ENCODE measurements at places on chromosomes 7 and 10.

GRCh38 chr7:13028825-13029099 is 341.3 kb downstream of the ARL4A start:
- no peak for DNase-seq

- peak; percentile 91 for DNase-seq
These were observed at the start of gene IFIT3 for GRCh38 chr10:89327803-89328441. Gene IFIT3, plus strand, starts transcription at chr10:89327997. Its CDS starts 77 bp downstream, at chr10:89328074.

DNA sequence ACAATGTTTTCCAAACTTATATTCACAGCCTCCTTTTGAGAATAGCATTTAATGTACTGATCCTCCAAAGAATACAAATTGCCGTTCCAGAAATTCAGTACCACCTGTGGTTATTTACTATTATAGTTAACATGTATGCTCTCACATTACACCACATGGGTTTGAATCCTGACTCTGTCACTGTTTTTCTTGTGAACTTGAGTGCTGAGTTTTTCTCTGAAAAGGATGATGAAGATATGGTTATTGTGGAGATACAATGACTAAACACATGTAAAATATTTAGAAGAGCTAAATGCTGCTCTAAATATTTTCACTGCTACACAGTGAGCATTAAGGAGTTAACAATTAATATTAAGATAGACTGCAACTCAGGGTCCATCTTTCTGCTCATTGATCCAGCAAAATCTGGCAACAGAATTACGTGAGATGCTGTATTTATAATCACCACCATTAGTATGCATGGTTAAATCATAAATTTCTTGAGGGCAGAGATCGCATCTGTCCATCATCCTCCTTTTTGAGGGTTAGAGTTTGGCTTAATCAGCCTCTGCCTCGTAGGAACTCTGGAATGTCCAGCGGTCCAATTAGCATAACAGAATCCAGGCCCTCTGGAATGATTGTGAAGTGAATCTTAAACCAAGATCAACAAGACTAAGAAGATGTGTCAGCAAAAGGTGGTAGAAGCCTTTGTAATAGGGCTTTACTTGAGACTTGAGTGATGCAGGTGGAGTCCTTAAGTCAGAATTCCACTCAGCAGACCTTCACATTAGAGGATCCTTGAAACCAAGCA is 152.8 kb downstream of the MACC1 start:
- peak; percentile 57 for DNase-seq

DNA sequence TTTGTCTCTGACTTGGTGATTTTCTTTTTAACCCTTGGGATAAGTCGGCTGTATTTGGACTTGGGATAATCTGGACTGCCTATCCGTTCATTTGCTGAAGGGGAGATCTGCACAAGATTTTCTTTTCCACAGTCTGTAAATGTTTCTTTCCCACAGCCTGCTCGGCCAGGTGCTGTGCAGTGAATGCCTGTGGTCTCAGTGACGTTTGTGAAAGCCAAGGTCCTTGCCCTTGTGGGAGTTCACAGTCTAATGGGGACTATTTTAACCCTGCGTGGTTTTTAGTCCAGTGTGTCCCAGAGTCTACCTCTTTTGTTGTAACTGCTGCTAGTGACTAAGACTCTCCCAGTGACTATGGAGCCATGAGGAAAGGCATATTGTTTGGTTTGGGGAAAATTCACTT is 8.9 kb downstream of the PNLIP start:
- no peak for DNase-seq

GRCh38 chr10:82759050-82759449 is 884.1 kb downstream of the NRG3 start:
- no peak for DNase-seq

DNA sequence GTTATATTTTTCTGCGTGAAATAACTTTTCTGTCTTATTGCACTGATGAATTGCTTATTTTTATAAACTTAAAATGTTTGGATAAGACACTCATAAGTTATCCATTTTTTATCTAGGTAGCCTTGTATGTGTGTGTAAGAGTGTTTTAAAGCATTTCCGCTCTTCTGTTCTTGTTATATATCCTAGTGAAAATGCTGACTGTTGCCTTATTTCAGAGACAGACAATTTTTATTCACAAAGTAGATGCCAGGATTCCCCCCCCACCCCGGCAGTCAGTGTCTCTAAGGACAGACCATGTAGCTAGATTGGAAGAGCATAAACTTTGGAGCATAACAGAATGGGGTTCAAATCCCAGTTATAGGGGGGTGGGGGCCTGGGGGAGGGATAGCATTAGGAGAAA is 1.6 kb downstream of the SMC3 start:
- DNase-seq: no peak

DNA sequence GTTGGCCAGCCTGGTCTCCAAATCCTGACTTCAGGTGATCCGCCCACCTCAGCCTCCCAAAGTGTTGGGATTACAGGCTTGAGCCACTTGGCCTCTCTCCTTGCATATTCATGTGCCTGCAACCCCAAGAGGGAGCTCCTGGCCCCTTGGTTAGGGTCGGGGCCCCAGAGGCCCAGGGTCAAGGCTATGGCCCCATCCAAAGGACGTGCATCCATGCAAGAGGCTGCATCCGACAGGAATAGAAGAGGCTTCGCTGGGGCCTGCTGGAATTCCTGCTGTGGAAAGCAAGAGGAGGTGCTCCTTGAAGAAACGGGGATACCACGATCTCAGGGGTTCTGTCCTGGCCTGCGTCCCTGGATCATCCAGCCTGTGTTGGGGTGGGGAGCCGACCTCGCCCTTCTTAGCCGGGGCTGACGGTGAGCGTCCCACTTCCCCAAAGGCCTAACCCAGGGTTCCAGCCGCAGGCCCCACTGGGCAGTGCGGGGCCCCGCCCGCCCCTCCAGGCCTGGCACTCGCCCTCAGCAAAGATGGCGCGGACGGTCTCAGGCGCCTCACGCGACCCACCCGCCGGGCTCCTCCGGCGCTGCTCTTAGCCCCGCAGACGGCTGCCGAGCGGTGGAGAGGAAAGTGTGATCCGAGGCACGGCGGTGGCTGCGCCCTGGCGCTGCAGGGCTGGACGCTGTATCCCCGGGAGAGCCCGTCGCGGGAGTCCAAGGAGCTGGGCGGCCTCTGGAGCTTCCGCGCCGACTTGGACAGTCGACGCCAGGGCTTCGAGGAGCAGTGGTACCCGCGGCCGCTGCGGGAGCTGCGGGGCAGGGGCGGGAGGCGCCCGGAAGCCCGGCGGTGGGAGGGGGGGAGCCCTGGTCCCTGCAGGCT is 54.7 kb downstream of the ZNF727 start:
- DNase-seq: no peak

DNA sequence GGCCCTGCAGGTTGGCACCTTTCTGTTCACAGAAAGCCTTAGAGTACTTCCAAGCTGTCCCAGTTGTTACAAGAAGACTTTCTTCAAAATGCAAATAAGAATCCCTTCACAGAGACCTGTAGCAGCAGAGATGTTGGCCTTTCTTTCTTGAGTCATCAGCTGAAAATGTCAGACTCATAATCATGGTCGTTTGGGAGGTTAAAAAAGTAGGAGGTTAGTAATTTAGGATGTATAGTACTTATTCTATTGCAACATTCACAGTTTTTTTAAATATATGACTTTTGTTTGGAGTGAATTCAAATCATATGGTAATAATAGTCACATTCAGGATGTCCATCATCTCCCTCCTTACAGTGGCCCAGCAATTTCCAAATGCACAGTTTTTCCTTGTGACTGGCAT is 223.9 kb upstream of the GLI3 start:
- no peak for DNase-seq

- DNase-seq: no peak
These were observed 220.5 kb downstream of the MLLT10 start for GRCh38 chr10:21754410-21755011.

DNA sequence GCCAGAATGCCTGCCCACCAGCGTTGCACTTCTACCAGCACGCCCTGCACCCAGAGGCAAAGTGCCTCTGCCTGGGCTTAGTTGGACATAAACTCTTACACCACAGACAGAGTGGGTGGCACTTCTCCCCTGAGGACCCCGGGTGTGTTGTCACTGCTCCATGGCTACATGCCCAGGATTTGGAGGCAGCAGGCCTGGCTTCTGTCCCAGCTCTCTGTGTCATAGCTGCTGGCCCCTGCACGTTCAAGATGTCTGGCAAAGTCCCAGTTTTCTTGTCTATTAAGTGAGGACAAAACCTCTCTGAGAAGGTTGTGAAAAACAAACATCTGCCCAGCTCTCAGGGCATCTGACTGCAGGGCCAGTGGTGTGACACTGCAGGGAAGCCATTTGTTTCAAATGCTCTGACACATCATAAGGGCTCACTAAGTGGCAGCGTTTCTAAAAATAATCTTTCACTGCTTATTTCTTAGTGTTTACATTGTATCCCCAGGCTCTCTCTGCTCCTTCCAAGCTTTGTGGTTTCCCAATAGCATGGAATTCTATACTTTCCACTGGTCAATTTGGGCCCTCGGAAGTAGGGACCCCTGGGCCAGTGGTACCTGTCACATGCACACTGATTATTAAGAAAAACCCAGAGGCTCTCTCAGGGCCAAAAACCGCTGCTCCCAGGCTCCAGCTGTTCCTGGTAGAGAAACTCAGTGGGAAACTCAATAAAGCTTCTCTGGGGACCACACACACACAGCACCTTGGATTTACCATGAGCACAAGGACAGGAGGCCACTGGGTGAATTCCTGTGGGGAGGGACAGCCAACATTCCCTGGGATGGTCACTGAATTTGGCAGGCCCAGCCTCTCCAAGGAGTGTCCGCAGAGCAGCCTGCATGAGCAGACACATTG is 86.2 kb upstream of the ANLN start:
- DNase-seq: peak; percentile 88

DNA sequence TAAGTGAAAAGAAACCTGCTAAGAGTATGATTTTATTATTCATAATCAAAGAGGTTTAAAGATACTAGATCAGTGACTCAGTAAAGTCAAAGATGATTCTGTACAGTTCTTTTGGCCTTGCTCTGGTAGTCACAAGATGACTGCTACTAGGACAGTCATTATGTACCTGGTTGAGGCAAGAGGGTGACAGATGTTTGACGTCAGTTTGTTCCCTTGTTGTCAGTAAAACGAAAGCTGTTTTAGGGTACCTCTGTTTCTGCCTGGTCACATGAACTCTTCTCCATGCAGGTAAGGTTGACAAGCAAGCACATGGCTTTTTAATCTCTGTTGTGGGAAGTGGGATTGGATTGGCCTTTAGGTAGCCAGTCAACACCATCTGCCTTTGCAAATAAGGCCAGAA is 308.0 kb downstream of the EXOC4 start:
- DNase-seq: no peak

GRCh38 chr10:70963271-70963670 is 74.9 kb upstream of the PCBD1 start:
- no peak for DNase-seq

DNA sequence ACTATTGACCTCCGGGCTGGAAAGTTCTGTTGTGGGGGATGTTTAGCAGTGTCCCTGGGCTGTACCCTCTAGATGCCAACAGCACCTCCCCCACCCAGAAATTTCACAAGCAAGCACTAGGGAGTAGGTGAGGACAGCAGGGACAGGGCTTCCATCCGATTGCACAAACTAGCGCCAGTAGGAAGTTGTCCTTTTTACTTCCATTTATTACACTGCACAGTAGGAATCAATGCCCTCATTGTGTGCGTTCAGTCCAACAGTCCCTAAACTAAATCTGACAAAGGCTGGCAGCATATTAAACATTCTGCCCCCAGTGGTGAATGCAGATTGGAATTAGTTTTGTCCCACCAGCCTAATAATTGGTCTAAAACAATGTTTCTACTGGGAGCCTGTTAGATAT is 6.4 kb upstream of the SOSTDC1 start:
- DNase-seq: no peak

- no peak for DNase-seq
These were observed 2.0 kb upstream of the KLF6 start for GRCh38 chr10:3787016-3787400.

DNA sequence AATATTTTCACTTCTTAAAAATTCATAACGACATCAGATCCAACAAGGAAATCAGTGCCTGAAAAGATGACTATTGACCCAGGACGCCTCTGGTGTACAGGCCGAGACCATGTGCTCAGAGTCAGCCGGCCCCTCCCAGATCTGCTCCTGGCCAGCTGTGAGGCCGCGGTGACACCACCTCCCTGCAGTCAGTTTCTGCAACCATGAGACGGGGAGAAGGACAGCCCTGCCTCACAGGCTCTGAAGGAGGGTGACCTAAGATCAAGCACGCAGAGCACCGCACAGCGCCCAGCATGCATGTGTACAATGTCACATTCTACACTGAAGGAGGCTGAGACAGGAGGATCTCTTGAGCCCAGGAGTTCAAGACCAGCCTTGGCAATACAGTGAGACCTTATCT is 2.6 kb upstream of the GPER1 start:
- no peak for DNase-seq

GRCh38 chr7:100369105-100369504 is 4.2 kb upstream of the PILRA start:
- DNase-seq: no peak

- no peak for DNase-seq
These were observed 97.2 kb downstream of the EBF3 start for GRCh38 chr10:129866894-129867293.

DNA sequence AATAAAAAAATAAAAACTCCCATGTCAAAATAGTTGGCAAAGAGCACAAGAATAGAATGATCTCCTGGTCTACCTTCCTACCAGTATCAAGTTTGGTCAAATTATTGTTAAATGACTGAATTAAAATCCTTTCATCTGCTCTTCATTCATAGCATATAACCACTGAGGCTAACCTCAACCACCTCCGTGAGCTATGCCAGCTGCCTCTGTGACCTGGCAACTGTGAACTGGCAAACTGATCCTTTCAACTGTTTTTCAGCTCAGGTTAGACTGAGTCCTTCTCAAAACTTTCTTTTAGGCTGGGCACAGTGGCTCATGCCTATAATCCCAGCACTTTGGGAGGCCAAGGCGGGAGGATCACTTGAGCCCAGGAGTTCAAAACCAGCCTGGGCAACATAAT is 36.1 kb downstream of the NUDCD3 start:
- no peak for DNase-seq

DNA sequence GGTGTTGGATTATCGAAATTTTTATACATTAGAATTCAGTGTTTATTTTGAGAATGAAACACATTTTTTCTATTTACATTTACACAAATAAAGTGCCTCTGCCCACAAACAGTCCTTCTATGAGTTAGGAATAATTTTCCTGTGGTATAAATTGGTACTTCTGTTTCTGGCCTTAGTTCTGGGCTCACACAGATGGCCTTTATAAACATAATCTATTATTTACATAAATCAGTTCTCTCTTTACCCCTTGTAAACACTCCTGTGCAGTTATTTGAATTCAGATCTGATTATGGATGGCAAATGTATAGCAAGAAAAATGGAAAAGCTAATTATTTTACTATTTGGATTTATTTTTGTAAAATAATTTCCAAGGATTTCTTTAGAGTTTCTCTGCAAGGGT is 143.2 kb downstream of the PRKG1 start:
- DNase-seq: no peak

DNA sequence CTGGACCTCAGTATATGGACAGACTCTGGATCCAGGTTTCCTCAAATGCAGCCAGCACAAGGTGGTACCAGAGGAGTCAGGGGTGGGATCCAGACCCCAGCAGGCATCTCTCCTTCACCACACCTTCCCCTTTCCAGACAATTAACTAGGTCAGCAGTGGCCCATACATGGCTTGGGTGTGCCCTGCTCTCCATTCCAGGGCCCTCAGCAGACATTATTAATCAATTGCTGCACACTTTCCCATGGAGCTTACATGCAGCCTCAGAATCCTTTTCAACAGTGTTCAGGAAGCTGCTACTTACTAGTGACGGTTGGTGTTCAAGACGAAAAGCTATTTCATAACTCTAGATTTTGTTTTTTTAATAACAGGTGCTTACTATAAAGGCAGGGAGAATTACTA is 6.0 kb downstream of the COL13A1 start:
- peak; percentile 57 for DNase-seq

- no peak for DNase-seq
These were observed 1.9 kb downstream of the GALNT17 start for GRCh38 chr7:71133856-71134255.

GRCh38 chr10:117005026-117005526 is at the start of gene SHTN1:
Gene SHTN1, minus strand, starts transcription at chr10:117005187. Its CDS starts 108 bp downstream, at chr10:117005079.
- DNase-seq: peak; percentile 77
